Neuronal stem cell (in vitro differentiated cells): ENCODE measurements at places on chromosomes 3 and 15.

DNA sequence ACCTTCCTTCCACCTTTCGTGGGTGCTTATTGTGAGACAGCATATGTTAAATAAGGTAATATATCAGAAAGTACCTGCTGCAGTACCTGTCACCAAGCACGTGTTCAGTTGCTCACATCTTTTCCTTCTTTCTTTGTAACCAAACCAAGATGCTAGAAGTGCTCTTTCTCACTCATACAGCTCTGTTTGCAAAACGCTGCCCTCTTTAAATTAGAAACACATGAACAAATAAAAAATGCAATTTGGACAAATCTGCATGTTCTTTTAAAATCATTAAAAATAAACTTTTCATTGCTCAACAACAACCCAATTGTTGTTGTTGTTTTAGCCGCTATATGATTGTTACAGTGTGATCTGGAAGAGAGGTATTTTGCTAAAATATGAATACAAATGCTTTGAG lies 193.5 kb upstream of the ZBTB20 start:
- DNase-seq, result no peak

DNA sequence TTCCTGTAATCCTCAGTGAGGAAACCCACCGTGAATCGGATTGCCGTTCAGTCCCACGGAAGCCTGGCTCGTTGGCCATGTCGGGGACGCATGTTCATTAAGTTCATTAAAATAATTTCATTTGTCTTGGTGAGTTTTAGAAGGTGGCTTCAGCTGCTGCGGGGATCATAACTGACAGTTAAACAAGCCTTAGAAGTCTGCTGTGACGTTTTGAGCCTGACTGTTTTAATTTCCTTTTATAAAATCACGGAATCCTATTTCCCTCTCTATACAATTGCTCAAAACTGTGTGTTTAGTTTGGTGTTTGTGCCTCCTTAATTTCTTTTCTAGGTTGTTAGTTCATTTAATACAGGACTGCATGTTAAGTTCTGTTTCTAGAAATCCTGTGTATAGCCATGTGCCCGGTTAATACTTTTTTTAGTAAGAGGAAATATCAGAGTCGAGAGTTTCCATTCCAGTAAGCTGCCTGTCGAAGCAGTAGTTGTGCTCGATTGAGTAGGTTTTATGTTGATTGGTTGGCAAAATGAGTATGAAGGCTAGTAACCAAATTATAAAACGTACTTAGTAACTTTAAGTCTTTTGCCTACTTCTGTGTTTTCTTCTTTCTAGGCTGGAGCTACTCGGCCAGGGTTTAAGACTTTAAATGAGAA lies 705 bp downstream of the NIPA2 start:
- DNase-seq, result no peak

- DNase-seq, result no peak
These were observed 18.7 kb downstream of the USF3 start for GRCh38 chr3:113677737-113678136.

DNA sequence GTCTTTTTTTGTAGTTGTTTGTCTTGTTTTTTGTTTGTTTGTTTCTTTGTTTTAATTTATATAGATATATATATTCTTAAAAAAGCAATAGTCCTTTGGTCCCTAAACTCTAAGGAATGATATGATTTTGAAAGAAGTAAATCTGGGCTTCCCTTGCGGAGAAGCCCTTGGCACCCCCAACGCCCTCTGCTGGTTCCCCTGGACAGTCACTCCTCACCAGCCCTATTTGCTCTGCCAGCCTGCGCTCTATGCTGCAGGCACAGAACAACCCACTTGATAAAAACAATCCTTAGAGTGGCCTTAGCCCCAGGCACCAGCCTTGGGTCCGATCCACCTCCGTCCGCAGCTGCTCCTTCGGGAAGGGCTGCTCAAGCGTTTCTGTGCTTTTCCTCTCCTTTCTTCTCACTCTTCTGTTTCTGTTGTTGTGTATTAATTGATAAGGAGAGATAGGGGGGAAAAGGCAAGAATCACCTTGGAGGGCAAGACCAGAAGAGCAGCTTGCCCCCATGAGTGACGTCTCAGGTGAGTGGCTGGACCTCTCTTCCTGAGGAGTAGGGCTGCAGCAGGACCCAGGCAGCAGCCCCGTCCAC lies 13.7 kb upstream of the PARP6 start:
- DNase-seq, result no peak

GRCh38 chr15:73364070-73364469 lies 4.7 kb downstream of the HCN4 start:
- DNase-seq, result no peak

DNA sequence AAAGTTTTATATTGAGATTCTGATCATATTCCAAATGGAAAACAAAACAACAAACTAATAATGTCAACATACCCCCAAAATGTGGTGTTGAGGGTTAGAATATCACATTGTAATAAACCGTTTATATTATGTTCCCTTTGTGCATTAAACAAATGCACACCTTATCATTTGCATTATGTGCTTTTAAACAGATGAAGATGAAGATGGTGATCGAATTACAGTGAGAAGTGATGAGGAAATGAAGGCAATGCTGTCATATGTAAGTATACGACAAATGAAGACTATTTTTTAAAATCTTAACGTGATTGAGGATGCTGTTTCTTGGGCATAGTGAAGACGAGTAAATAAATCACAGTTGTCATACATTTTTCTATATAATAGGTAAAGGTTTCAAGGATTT lies 20.6 kb downstream of the MAP2K5 start:
- no peak for DNase-seq

DNA sequence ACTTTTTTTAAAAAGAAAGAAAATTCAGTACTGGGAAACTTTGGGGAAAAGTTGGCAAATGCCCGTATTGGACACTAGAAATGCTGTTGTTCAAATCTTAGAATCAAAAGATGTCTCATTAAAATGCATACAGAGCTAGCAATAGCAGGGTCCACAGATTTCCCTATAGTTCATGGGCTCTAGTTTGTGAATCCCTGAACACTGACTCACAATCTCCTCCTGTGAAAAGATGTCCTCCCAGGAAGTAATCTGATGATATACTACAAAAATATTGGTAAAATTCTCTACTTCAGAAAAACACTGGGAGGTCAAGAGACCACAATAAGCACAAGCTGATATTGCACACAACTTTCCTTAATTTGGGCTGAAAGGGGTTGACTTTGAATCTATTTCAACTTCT lies 568.4 kb upstream of the ZNF385D start:
- DNase-seq, result no peak

DNA sequence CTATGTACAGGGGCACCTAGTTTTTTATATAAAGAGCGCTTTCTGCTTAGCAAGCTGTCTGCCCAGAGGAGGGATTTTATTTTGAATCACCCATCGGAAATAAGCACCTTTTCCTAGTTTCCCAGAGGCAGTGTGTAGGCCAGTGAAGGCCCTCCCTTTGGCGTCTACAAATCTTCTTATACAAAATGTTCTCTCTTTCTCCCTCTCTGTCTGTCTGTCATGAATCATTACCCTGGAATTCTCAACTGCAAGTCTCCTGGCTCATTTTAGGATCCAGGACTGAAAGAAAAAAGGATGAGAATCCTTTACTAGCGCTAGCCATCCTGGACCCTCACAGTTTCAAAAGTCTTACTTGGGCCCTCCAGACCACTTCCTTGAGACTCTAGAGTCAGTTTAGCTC lies 728.1 kb downstream of the OTOL1 start:
- no peak for DNase-seq

DNA sequence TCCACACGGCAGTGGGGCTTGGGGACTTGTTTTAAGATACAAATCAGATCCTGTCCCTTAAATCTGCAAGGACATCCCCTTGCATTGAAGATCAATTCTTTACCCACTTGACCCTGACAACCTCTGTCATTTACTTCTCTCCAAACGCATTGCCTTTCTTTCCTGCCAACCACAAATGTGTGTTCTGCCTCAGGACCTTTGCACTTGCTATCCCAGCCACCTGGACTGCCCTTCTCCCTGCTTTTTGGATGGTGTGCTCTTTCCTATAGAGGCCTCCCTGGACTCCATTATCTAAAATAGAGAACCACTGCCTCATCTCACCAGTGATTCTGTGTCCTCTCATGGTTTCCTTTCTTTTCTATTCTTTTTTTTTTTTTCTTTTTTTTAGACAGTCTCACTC lies 1.5 kb upstream of the RPL29 start:
- no peak for DNase-seq

DNA sequence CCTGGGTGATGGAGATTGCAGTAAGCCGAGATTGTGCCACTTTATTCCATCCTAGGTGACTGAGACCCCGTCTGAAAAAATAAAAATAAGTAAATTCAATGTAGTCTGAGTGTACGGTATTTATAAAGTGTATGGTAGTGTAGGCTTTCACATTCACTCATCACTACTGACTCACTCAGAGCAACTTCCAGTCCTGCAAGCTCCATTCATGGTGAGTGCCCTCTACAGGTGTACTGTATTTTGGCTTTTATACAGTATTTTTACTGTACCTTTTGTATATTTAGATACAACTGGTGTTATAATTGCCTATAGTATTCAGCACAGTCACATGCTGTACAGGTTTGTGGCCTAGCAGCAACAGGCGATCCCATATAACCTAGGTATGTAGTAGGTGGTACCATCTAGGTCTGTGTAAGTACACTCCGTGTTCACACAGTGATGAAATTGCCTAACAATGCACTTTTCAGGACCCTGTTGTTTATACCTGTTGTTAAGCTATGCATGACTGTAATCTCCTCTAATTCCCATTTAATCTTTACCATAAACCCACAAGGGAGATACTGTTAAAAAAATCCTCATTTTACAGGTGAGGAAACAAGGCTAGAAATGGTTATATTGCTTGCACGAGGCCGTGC lies 19.3 kb downstream of the CACNA1D start:
- no peak for DNase-seq

DNA sequence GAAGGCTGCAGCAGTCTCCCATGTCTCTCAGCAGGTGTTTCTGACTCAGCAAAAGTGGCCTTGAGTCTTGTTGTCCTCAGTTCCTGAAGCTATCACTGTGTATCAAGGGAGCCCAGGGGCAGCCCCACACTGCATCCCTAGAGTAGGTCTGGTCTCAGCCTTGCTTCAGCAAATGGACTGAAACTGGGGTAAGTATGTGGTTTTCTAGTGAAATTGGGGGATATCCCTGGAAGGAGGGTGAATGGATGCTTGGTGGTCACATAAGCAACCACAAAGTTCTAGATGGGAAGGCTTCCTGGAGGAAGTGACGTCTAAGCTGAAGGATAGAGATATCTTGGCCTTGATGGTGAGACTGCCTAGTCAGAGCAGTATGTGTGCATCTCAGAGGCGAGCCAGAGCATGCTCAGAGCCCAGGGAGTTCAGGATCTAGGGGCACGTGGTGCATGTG lies 38.4 kb downstream of the TMEM158 start:
- DNase-seq, result no peak
